ENCODE measurements at places on chromosomes 5 and 9.

DNA sequence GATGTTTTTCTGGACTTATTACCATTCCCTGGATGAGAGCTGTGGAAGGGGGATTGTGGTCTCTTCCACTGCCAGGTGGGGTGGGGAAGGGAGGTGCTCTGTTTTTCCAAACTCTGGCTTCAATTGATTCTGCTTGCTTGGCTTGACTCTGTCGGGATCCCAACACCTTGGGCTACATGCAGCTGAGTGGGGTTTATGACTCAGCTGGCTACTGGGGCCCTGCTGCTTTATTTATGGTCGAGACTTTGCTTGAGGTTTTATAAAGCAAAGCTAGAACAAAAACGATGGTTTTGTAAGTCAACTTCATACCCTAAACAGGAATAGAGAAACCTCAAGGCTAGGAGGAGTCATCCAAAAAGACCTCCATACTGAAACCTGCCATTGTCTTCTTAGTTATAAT lies 76.3 kb downstream of the AOPEP start:
- peak; percentile 51 for DNase-seq

GRCh38 chr9:106482733-106483132 lies 380.2 kb upstream of the ZNF462 start:
- DNase-seq, result no peak

GRCh38 chr5:112064956-112065355 lies 308.0 kb upstream of the NREP start:
- no peak for DNase-seq

GRCh38 chr5:107467137-107467932 lies 203.4 kb downstream of the EFNA5 start:
- no peak for DNase-seq

GRCh38 chr5:95398989-95399388 lies 7.8 kb downstream of the FAM81B start:
- DNase-seq, result no peak

GRCh38 chr5:4116834-4117233 lies 521.2 kb downstream of the IRX1 start:
- no peak for DNase-seq

DNA sequence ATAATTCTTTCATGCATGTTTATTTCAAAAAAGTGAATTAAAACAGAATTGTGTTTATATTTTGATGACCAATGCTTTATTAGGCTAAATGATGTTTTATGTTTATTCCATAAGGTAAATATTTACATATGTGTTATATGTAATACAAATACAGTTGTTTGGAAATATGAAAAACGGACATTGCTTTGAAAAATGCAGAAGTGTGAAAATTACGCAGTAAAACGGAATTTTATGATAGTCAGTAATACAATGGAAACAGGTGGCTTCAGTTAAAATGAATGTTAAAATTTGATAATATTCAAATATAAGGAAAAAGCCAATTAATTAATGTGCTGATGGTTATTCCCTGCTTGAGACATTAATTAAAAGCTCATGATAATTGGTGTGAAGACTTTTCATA lies 1633.8 kb downstream of the MAT2B start:
- no peak for DNase-seq

- no peak for DNase-seq
These were observed 47.8 kb upstream of the JADE2 start for GRCh38 chr5:134477462-134478245.

DNA sequence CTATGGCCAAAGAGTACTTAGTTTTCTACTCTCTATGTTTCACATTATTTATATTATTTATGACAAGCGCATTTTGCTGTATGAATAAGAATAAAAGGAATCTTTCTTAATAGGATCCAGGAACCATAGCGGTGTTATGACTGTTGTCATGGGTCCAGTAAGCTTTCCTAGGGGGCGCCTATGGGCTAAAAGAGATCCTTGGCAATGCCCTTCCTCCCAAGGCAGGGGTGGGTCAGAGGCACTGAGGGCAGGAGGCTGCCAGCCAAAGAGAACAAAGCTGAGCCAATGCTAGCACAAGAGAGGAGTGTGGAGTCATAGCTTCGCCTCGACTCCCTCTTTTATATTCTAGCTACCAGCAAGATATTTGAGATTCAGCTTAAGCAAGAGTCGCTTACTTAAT lies 98.4 kb upstream of the GNAQ start:
- no peak for DNase-seq

GRCh38 chr9:20226345-20226744 lies 396.0 kb downstream of the MLLT3 start:
- no peak for DNase-seq

Measured in stimulated activated CD4-positive, alpha-beta T cell treated with anti-CD3 and anti-CD28 coated beads, Interleukin-1b, Interleukin-23, amount 100 ng/mL, for 48 hours (primary cell).